ENCODE measurements at places on chromosomes 12 and 14.

DNA sequence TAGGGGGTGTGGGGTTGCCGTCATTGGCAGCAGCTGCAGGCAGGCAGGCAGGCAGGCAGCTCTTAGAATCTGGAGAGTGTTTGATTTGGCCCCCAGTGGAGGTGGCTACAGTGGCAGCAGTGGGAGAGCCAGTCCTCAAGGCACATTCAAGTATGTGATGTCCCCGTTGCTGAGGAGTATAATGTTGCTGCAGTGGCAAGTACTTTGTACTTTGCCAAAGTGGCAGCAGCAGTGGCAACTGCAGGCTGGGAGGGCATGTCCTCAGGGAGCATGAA lies 147.1 kb downstream of the PAPOLA start:
- DNase-seq, result no peak

DNA sequence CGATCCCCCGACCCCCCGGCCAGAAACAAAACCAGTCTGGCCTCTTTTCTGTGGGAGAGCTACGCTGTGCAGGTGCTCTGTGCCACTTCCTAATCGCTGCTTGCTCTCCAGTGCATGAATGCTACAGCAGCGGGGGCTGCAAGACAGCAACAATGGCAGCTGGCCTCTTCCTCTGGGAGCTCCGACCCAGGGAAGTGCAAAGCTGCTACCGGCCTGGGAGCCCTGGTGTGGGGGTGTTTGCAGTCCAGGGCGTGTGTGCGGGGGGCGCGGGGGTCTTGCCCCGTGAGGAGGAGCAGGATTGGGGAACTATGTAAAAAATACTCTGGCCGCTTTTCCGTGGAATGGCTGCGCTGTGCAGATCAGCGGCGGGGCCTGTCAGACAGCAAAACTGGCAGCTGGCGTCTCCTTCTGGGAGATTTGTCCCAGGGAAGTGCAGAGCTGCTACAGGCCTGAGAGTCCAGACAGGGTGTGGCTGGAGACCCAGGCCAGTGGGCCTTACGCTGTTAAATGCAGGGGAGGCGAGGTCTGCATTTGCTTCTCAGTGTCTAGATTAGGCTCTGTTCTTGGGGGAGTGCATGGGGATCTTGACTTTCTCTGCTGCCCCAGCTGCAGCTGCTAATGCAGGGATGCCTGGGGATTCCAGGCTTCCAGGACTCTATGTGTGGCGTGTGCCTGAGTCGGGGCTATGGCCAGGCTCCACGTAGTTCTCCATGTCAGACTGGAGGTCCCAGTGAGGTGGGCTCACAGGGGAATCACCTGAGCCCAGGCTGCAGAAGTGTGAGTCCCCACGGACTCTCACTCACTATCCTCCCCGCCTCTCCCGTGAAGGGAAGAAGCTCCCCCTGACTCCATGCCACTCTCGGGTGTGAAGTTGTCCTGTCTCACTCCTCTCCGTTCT lies 344.5 kb downstream of the AEBP2 start:
- no peak for DNase-seq

- DNase-seq, result no peak
Observed at GRCh38 chr12:105930557-105931503, 207.9 kb downstream of the NUAK1 start.

DNA sequence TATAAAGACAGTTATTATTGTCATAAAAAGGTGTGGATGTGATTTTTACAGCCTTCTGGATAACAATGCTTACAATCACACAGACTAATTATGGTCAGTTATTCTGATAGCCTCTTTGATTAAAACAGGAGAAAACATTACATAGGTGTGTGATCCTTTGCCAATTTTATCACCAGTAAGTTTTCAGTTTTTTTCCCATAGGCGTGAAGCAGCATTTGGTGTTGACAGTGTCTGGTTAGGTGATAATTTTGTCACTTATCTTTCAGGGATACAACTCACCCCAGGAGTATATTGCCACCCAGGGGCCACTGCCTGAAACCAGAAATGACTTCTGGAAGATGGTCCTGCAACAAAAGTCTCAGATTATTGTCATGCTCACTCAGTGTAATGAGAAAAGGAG lies 208.8 kb downstream of the EPS8 start:
- DNase-seq, result no peak

GRCh38 chr14:96461950-96462798 lies 40.0 kb upstream of the PAPOLA start:
- DNase-seq, result no peak

- no peak for DNase-seq
Observed at GRCh38 chr14:51219473-51220448, 20.3 kb upstream of the TMX1 start.

- no peak for DNase-seq
Observed at GRCh38 chr14:55536204-55536708, 43.8 kb upstream of the KTN1 start.

DNA sequence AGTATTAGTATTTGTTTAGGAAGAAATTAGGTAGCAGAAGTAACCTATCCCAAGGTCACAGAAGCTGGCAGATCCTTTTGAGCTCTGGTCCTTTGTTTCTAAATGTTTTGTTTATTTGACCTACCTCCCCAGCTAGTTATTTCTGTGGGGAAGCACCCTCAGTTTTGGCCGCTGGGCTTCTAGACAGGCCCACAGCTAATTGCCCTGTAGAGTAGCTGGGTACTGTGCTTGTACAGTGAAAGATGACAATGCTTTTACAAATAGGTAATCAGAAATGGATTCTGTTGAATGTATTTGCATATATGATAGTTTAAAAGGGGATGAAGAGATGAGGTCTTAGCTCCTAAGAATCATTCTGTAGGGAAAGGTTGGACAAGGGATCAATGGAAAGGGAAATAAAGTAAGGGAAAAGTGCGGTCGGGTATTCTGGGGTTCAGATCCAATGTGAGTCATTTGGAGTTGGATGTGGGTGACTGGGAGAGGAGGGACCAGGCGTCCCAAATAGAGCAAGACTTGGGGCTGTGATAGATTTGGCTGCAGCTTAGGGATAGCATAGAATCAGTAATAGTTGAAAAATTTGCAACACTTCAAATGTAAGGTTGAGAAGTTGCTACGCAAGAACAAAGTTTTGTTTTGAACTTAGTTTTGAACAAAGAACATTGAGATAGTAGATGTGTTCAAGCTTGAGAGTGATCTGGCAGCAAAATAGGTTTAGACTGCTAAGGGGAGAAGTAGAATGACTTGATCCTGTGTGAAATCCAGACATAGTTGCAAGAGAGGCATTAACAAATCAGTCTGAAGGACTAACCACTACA lies 3.6 kb downstream of the NUDT4 start:
- no peak for DNase-seq

- no peak for DNase-seq
Observed at GRCh38 chr12:47843226-47843980, 23.7 kb upstream of the HDAC7 start.

DNA sequence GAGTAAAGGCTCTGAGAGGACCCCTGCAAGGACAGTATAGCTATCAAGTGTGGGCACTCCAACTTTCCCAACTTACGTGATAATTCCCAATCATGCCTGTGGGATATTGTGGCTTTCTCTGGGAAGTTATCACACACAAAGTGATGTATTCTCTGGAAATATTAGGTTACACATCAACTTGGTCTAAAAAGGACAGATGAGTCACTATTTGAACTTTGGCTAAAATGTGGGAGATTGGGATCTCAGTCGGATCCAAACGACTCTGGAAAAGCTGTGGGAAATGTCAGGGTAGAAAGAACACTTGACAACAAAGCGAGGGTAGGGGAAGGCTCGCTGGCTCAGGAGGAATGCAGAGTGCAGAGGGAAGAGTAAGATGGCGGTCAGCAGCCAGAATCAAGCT lies 1048.9 kb downstream of the BCL11B start:
- no peak for DNase-seq

- no peak for DNase-seq
Observed at GRCh38 chr12:79658221-79658620, 32.5 kb downstream of the PAWR start.

DNA sequence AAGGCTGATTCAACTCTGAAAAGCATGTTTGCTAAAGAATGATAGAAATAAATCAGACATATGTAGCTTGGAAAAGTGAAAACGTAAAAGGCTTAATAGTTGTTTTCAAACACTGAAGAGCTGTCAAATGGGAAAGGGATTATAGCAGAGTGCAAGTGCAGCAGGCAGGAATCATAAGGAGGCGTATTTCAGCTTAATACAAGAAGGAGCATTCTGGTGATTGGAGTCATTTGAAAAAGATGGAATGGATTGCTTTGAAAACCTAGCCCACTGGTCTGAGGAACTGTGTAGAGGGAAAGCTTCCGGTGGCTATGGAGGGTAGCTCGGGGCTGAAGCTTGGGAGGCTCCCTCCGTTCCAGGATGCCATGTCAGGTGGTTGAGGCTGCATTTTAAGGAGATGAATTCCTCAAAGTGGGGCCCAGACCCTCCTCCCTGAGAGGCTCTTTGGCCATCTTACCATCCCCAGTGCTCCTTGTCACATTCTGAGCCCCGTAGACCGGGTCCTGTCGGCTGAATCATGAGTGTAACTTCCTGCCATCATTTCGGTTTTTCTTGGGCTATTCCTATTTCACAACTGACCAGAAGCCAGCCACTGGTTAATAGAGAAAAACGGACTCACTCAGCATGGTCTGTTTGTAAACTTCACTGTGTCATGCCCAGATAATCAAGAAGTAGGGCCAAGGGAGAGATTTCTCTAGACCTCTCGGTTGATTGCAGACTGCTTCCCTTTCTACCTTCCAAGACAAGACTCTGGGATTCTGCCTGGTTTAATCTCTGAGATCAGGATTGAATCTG lies 6.5 kb downstream of the WNT5B start:
- DNase-seq, result no peak

- DNase-seq, result no peak
Observed at GRCh38 chr14:77122526-77123125, 19.0 kb downstream of the ZDHHC22 start.

- peak; percentile 66 for DNase-seq
Observed at GRCh38 chr14:21825149-21825743, 151.6 kb upstream of the OR4E1 start.

- DNase-seq, result no peak
Observed at GRCh38 chr14:32531942-32532515, 202.9 kb downstream of the AKAP6 start.

- no peak for DNase-seq
Observed at GRCh38 chr12:1456885-1457284, 137.5 kb downstream of the FBXL14 start.

DNA sequence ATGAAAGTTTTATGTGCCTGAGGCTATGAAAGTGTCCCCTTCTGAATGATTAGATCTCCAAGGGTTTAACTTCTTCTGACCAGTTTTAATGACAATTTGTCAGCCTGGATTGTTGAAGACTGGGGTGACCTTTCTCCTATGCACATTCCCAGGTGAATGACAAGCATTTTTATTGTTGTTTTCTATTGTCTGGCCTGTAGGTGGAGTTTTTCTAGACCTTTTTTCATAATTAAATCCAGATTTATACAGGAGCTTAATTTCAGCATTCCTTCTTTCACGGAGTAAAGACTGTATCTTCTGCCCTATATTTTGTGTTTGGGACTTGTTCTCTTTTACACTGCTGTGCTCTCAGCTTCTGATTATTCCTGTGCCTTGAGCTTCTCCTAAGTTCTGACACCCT lies 125.0 kb upstream of the FAR2 start:
- peak; percentile 10 for DNase-seq

GRCh38 chr12:69583203-69583602 lies 2.1 kb upstream of the CCT2 start:
- no peak for DNase-seq

GRCh38 chr12:62913380-62913779 lies 21.6 kb downstream of the PPM1H start:
- DNase-seq, result no peak

DNA sequence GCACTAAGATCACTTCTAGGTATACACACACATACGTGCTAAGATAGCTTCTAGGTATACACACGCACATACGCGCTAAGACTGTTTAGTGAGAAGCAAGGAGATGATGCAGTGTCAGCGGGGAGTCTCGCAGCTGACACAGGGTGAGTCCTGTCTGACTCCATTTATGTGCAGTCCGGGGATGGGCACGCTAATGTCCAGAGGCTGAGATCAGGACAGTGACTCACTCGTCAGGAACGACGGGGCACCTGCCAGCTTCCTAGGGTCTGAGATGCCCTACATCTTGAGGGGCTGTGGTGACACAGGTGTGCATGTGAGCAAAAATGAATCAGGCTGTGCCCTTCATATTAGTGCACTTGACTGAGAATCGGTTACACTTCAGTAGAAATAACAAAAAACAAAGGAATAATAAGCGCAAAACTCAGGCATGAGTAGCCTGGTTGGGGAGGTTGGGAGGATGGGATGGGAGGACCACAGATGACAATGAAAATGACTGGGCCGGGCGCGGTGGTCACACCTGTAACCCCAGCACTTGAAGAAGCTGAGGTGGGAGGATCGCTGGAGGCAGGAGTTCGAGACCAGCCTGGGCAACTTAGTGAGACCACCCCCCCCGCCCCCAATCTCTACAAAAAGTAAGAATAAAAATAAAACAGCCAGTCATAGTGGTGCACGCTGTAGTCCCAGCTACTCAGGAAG lies 29.1 kb upstream of the ULK1 start:
- DNase-seq, result peak; percentile 53

DNA sequence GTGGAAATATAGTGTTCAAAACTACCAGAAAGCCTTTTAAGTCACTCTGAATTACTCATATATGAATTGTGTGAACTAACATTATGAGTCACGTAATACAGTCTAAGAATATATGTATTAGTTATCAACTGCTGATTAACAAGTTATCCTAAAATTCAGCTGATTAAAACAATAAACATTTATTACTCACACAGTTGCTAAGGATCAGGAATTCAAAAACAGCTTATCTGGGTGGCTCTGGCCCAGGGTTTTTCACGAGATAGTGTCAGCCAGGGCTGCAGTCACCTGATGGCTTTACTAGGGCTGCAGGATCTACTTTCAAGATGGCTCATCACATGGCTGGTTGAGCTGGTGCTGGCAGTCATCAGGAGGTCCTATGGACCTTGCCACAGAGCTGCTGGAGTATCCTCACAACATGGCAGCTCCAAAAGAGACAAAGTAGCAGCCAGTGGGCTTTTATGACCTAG lies 36.5 kb downstream of the CORO1C start:
- DNase-seq, result no peak

DNA sequence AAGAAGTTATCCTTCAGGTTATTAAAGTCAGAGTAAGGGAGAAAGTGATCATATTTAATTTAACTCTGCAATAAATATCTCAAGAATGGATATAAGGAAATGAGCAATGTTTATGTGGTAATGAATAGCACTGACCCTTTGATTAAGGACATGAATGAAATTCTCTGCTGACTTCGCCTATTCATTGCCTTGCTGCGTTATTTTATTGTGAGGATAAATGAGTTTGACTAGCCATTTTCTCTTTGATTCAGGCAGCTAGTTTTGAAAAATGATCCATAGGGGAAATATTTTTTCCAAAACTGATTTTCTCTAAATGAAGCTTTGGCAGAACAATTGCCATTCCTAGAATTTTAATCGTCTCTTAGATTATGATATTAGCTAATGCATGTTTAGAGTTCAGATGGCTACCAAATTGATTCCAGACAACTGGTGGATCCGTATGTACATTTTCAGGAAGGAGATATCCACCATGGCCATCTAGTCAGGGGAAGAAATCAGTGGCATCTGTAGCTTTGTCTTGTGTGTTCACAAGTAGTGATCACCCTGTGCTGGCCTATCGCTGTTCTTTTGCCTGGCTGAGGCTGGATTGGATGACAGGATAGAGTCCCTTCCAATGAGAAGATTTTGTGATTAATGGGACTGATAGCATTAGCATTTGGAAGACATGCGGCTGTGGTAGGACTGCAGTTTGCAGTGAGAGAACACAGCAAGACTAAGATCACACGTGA lies 302.3 kb upstream of the RGS6 start:
- no peak for DNase-seq

- no peak for DNase-seq
Observed at GRCh38 chr12:32098112-32098511, 8.5 kb upstream of the BICD1 start.

All from SW 1271 (cell line).